ENCODE measurements at places on chromosomes 16 and 17.

GRCh38 chr17:59427425-59427921, 96.0 kb downstream of the YPEL2 start:
- DNase-seq: no peak

GRCh38 chr17:77909236-77909635, 49.3 kb upstream of the TNRC6C start:
- no peak for DNase-seq

GRCh38 chr16:530111-530817, 2.8 kb downstream of the CAPN15 start:
- DNase-seq: no peak

DNA sequence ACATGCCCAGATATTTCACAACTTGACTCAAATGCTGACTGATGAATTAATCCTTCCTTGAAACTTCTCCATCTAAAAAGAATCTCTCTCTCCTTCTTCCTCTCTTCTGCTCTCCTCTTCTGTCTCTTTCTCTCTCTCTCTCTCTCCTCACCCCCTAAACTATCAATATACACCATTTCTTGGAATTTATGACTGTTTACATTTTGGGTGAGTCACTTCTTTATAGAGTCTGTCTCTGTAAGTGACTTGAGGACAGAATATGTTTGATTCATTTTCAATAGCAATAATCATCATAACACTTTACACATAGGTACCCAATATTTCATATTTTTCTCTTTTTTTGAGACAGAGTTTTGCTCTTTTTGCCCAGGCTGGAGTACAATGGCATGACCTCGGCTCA, 15.3 kb downstream of the OR3A1 start:
- no peak for DNase-seq

- DNase-seq: no peak
These were observed 41.2 kb downstream of the TNFRSF13B start for GRCh38 chr17:16930571-16931317.

GRCh38 chr16:81313701-81314602, 810 bp upstream of the GAN start:
- DNase-seq: no peak

- no peak for DNase-seq
These were observed 223.4 kb upstream of the TNRC6C start for GRCh38 chr17:77735081-77735565.

DNA sequence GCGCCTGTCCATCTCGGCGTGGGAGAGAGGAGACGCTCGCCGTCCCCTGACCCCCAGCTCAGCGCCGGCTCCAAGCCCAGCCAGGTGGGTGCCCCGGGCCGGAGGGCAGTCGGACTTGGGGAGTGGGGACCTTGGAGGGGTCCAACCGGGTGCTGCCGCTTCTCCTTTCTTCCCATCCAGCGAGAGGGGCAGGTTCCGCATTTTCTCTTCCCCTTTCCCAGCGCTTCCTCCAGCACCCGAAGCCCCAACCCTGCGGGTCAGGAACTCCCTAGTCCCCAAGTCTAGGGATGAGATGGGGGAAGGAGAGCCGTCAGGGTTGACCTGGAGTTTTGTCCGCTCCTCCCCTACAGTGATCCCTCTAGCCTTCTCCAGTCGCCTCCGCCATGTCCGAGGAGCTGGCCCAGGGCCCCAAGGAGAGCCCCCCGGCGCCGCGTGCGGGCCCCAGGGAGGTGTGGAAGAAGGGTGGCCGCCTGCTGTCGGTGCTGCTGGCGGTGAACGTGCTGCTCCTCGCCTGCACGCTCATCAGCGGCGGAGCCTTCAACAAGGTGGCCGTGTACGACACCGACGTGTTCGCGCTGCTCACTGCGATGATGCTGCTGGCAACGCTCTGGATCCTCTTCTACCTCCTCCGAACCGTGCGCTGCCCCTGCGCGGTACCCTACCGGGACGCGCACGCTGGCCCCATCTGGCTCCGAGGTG, at the start of gene OTOP2:
OTOP2 (plus strand) TSS at position 24 of the 699 bp plus-strand sequence; CDS start at position 384, 360 bp downstream.
- DNase-seq: no peak

DNA sequence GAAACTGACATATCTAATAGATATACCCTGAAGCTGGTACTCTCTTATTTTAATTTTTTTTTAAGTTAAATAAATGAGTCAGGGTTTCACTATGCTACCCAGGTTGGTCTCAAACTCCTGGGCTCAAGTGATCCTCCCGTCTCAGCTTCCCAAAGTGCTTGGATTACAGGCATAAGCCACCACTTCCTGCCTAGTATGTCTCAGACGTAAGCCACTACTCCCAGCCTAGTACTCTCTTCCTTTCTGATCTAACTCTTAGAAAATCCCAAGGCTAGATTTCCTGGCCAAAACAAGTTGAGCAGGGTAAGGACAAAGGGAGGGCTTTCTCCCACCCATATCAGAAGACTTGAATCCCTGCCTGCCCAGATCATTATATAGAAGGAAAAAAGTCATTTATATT, 33.7 kb downstream of the HOXB1 start:
- no peak for DNase-seq

DNA sequence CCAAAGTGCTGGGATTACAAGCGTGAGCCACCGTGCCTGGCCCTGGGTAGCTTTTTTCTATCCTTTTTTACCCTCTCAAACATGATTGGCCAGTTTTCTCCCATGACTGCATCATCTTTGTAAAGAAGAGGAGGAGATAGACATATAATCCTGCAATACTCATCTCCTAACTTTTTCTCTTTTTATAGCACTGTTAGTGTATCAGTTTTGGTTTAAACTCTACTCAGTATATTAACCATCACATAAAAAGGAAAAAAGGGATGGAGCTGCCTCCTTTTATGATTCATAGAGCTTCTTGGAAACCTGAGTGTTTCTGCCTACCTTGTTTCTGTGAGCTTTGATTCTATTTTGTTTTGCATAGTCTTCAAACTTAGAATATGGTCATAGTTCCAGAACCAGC, 12.0 kb upstream of the TMEM106A start:
- DNase-seq: no peak

DNA sequence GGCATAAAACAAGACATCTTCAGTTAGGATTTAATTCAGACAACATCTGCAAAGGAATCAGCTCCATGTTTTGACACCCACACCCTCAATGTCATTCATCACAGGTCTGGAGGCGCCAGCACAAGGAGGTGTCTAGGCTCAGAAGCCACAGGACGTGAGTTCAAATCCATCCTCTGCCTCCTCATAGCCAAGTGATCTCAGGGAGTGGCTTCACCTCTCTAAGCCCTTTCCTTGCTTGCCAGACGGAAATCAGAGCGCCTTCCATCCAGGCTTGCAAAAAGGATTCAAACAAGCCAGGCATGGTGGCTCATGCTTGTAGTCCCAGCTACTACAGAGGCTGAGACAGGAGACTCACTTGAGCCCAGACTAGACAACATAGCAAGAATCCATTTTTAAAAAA, 84.6 kb downstream of the GSG1L start:
- DNase-seq: no peak

GRCh38 chr16:55240888-55241287, 83.1 kb upstream of the IRX6 start:
- DNase-seq: no peak
